T47D (cell line): ENCODE measurements at places on chromosomes 2 and 18.

DNA sequence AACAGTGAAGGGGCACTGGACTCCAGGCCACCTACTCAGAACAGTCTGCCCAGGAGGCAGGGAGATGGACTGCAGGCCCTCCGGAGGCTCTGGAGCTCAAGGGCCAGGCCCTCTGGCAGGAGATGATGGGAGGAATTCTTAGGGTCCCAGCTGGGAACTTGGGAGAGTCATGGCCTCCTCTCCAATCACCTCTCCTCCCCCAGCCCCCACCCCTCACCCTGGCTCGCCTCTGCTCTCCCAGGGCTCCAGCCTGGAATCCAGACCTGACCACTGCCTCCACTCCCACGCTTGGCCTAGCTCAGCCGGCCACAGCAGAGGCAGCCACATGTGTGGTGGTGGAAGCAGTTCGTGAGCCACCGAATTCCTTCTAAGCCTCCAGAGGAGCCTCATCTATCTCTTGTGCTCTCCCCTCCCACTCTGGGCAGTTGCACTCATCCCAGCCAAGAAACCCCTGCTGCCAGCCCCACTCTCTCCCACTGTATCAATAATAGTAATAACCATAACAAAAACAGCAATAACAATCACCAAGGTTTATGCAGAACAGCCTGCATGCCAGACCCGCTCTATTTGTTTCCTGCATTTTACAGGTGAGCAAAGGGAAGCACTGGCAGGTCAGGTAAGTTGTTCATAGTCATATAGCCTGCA lies 67.4 kb downstream of the TNS1 start:
- DNase-seq = no peak

- no peak for DNase-seq
These were observed 214.5 kb upstream of the FBXO11 start for GRCh38 chr2:48120759-48121242.

- DNase-seq = no peak
These were observed 220.8 kb downstream of the CDH2 start for GRCh38 chr18:27956001-27956640.

- DNase-seq = no peak
These were observed 264.7 kb downstream of the RNF152 start for GRCh38 chr18:61628085-61628484.

DNA sequence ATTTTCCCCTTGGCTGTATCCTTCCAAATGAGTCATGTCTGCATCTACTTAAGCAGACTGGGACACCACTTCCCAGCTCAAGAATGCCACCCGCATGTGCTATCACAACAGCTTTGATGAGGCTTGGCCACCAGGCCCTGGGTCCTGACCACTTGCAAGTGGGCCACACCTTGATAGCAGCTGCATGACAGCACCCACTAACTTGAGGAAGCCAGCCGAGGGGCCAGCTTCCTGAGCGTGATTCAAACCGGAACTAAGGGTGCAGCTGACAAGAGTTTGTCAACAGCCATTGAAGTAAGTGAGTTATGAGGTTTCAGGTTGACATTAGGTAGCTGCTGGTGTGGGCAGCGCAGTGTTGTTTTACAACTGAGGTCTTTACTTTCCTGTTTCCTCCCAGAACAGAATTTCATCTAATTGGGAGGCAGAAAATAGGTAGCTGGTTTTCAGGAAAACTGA lies 54.4 kb downstream of the EPHA4 start:
- DNase-seq = no peak

- DNase-seq = no peak
These were observed 18.5 kb upstream of the POLI start for GRCh38 chr18:54250846-54251261.

DNA sequence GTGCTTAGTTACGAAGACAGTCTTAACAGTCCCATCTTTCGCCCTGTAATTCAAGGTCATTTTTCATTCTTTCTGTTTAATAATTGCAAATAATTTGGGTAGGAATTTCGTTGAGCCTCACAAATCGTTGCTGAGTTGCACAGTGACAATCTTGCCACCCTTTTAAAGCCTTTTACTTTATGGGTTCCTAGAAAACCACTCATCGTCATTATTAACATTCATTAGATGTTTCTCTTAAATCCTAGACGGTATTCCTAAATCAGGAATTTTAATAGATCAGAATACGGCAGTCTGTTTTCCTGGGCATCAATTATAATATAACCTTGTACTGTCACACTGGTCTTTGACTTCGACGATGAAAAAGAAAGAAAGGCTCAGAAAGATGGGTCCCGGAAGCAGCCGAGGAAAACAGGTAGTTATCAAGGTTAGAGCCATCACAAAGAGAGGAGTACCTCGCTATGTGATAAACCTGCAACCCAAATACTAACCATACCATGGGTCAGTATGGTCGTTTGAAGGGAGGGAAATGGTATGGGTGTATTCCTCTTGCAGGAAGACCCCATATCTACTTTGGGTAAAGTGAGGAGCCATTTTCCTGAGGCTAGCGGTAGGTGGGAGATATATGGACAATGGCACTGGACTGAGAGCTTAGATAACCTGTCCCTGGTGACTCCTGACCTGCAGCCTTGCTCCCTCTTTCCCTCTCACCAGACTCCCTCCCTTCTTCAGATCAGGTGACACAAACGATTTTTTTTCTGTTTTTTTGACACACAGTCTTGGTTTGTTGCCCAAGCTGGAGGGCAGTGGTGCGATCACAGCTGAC lies 981 bp upstream of the SF3B1 start:
- no peak for DNase-seq

DNA sequence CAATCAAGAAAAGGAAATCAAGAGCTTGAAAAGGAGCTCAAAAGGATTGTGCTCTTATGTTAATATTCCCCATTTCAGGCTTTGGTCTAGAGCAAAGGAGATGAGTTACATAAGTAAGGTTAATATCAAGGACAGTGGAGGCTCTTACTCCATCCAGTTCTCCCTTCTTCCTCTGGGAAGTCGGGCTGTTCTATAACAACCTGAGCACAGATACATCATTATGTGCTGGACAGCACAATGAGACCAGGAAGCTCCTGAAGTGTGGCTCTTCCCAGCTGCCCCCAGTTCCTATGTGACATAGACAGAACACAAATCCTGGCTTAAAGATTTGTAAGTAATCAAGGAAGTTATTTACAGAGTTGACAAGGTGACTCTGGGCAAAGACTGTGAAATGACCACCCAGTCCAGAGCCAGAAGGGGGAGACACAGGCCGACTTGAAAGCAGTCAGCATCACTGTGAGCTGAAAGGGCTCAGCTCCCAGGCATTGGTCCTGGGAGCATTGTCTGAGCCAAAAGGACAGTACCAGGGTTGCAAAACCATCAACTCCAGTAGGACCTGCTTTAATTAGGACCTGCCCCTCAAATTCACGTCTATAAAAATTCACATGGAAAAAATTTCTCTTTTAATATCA lies 917.6 kb upstream of the ACVR2A start:
- no peak for DNase-seq

GRCh38 chr2:57891086-57891712 lies 155.4 kb upstream of the VRK2 start:
- no peak for DNase-seq

- no peak for DNase-seq
These were observed 98.8 kb upstream of the TAF1B start for GRCh38 chr2:9744256-9745004.

DNA sequence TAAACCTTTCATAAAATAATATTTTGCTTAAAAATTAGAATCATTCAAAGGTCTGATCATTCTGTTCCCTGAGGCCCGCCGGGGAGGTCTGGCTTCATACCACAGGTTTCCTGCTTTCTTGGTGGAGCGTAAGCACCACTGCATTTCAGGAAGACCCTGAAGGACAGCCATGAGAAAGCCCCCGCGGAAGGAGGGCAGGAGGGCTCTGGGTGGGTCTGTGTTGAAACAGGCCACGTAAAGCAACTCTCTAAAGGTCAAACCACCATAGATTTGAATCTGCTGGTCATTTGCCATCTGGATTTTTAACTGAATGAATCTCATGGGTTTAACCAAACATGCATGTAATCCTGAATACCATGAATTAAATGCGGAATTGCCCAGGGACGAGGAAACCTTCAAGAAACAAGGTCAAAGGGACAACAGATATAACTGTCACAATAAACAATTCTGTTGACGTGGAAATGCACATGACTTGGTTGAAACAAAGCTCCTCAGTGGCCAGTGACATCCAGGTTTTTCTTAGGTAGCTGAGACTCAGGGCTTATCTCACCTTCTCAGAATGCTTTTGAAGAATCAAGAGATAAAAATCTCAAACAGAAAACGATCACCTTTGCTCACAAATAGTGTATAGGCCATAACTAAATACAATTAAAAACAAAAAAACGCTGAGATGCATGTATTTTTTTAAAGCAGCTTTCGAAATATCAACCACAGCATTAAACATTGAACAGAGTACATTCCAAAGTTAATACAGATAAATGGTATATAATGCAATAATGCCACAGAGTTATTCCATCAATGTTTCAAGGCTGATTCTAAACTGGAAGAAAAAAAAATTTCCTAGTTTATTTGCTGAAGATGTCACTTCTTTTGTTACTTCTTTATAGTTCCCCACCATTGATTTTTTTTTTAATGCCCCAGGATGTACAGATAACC lies 193.2 kb downstream of the BCL2 start:
- DNase-seq = no peak

GRCh38 chr2:54455563-54456361 lies at the start of gene SPTBN1:
Gene SPTBN1 (plus strand): TSS chr2:54456327. CDS start chr2:54526419, 70,092 bp downstream.
- DNase-seq = peak; percentile 67

DNA sequence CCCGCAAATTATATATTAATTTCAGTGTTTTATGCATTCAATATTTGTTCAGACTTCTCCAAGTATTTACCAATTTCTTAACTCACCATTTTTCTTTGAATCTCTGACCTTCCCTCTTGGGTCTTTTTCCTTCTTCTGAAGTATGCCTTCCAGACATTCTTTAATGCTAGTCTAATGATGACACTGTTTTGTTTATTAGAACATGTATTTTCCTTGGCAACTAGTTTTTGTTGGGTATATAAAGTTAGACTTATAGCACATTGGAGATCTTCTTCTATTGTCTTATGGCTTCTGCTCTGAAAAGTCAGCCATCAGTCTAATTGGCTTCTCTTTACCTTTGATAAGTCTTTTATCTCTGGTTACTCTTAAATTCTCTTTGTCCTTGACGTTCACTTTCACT lies 423.2 kb upstream of the NRP2 start:
- DNase-seq = no peak

- DNase-seq = no peak
These were observed 41.0 kb downstream of the PAX8 start for GRCh38 chr2:113237604-113238160.
